ENCODE measurements at places on chromosomes 2 and 18.

- DNase-seq: no peak
Observed at GRCh38 chr2:191086706-191087105, 64.1 kb downstream of the STAT4 start.

GRCh38 chr18:13579874-13580273 lies 146.5 kb downstream of the FAM210A start:
- DNase-seq: no peak

- DNase-seq: no peak
Observed at GRCh38 chr18:77547757-77548156, 298.1 kb downstream of the GALR1 start.

DNA sequence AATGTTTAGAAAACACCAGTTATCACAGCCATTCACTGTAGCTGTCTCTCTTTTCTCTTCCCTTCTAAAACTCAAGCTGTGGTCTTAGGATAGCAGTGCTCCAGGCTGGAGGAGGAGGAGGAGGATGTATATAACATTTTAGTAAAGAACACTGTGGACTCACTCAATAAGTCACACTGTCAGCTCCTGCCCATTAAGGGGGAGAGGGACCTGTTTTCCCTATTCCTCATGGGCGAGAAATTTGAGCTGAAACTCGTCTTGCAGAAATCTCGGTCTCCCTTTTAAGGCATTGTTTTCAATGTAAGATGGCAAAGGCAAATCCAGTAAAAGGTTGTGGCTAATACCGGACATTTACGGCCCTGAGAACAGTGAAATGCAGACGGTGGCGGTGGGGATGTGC lies 114.8 kb upstream of the ZNF236 start:
- no peak for DNase-seq

GRCh38 chr2:173667014-173667413 lies 298.2 kb downstream of the SP3 start:
- DNase-seq: no peak

- DNase-seq: no peak
Observed at GRCh38 chr2:232882505-232883115, 12.5 kb downstream of the SNORC start.

- no peak for DNase-seq
Observed at GRCh38 chr18:46053368-46054095, 18.5 kb downstream of the PSTPIP2 start.

DNA sequence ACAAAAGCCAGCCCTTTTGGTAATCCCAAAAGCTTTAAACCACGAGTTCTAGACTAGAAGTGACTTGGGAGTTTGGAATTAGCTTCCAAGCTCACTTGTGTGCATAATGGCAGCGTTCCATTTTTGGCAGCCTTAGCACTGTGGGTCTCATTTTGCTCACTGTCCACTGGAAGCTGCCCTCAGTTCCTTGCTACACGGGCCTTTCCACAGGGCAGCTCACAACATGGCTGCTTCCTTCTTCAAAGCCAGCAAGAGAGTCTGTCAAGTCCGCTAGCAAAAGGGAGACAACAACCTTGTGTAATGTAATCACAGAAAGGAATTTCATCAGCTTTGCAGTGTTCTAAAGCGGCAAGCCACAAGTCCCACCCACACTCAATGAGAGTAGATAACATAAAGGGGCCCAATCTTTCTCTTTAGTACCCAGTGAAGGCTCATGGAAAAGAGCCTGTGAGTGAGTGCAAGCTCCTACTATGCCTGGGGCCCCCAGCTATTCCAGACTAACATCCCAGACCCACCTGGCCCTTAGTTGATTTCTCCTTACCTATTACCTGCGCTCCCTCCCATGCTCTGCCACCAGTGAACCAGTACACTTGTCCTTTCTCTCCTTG lies 239.7 kb upstream of the FBXO11 start:
- DNase-seq: no peak

- no peak for DNase-seq
Observed at GRCh38 chr2:144605231-144605840, 85.4 kb upstream of the ZEB2 start.

GRCh38 chr18:22296304-22296703 lies 121.4 kb downstream of the CTAGE1 start:
- no peak for DNase-seq

GRCh38 chr18:51316677-51317076 lies 119.2 kb upstream of the MEX3C start:
- no peak for DNase-seq

DNA sequence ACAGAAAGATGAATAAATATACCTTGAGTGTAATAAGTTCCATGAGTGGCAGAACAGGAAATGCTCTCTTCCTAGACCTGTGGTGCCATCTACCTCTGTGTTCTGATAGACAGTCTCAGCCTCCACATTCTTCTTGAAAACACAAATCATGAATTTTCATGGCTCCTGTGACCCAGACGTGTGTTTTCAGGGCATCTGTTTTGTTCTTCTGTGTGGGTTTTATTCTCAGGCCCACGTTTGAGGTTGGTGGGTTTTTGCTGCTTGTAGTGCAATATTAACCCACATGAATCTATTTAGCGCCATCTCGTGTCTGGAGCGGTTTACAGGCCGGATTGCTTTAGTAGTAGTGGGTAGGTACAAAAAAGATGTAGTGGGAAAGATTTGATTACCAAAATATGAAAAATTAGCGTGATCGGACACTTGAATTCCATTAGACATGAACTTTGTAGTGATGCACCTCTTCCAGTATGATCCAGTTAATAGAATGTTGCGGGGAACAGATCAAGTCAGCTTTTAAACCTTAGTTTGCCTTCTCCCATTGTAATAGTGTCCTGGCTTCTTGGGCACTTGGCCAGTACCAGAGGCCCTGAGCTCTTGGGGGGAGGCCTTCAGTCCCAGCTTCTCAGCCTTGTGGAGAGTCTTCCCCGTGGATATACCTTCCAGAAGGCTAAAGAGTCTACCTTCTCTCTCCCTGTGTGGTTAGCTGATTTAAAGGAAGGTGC lies 256.5 kb downstream of the TPGS2 start:
- DNase-seq: no peak

- DNase-seq: no peak
Observed at GRCh38 chr2:69644506-69644979, 1.0 kb upstream of the AAK1 start.

All from stimulated activated CD4-positive, alpha-beta T cell treated with anti-CD3 and anti-CD28 coated beads, Interleukin-2, amount 100 ng/mL, for 48 hours (primary cell).